ENCODE measurements at places on chromosomes 13 and 19. TPM values are rescaled to one million over a fixed set of nuclear protein-coding genes. Genes with fewer than 3 reads are reported as not detected.

The TEX26 gene
- not detected for total RNA-seq

The FXYD7 gene
- total RNA-seq: 5.3 TPM

DNA sequence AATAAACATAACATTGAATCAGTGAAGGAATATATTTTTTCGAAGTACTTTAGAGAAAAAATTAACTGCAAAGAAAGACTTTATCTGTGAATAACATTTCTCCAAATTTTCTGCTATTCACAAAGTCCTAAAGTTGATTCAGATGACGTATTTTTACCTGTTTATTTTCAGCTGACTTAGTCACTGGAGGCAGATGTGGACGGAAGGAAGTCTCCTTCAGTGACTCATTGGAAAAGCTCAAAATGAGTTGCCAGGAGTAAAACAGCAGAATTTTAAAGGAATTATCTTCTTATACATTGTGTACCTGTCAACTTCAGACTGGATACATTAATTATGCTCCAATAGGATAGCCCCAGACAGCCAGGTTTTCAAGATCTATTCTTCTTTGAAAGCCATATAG lies 679.3 kb upstream of the GPC6 start:
- no peak for DNase-seq

The TSSK6 gene
- 6.5 TPM for total RNA-seq

- H3K4me3 ChIP-seq: no peak overlapping the region
- H3K27me3 ChIP-seq: peaks cover 3% of the 10 kb centered on the region
- H3K27ac ChIP-seq: peak overlapping the region; percentile 70
- peaks cover 7% of the 10 kb centered on the region for H3K36me3 ChIP-seq
Measured at GRCh38 chr19:2287585-2288337, 5.8 kb upstream of the PEAK3 start.

- no peaks in the 10 kb centered on the region for H3K36me3 ChIP-seq
- H3K4me3 ChIP-seq: no peak overlapping the region
- no peak for DNase-seq
- H3K27me3 ChIP-seq: peaks cover 6% of the 10 kb centered on the region
- H3K27ac ChIP-seq: no peak overlapping the region
Measured at GRCh38 chr19:33562636-33563035, 41.0 kb upstream of the PEPD start.

DNA sequence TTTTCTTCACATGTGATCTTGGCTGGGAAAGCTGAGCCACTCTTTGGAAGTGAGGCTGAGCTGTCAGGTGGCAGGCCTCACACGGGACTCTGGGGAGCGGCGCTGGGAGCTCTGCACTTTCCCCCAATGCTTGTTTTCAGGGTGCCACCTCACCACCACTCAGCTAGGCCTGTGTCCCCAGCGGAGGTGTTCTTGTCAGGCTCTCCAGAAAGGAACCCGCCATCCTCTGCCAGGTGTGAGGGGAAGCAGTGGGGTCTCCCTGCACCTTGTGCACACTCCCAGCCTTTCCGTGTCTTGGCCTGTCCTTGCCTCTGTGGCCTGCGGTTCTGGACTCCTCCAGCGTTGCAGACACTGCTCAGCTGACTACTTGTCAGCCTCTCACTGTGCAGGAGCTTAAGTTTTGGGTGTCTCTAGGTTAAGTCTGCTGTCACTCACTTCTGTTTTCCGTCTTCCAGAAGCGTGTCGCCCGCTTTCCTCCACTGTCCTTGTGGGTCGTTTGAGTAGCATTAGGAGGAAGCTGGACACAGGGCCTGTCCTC lies 51.9 kb downstream of the GGACT start:
- peaks cover 11% of the 10 kb centered on the region for H3K4me1 ChIP-seq
- DNase-seq: no peak
- no peaks in the 10 kb centered on the region for H3K27me3 ChIP-seq
- H3K36me3 ChIP-seq: peaks cover 2% of the 10 kb centered on the region
- no peak overlapping the region for H3K4me3 ChIP-seq
- H3K27ac ChIP-seq: no peak overlapping the region

DNA sequence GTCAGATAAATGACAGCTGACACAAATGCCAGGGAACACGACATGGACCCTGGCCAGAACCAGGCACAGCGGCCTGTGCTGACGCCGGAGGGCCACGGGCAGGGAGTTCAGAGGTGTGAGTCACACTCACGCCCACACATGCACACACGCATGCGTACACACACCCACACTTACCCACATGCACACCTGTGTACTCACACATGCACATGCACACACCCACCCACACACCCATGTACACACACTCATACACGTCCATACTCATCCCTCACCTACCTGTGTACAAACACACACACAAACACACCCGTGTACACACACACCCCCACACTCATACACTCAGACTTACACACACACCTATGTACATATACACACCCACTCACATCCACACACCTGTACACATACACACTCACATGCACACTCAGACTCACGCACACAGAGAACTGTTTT lies 40.4 kb downstream of the MLLT1 start:
- no peak for DNase-seq
- H3K36me3 ChIP-seq: peaks cover 3% of the 10 kb centered on the region
- no peaks in the 10 kb centered on the region for H3K27me3 ChIP-seq
- peaks cover 22% of the 10 kb centered on the region for H3K4me1 ChIP-seq
- H3K27ac ChIP-seq: no peak overlapping the region

GRCh38 chr13:98035373-98035772 lies 81.9 kb downstream of the IPO5 start:
- H3K27me3 ChIP-seq: peaks cover 2% of the 10 kb centered on the region
- H3K36me3 ChIP-seq: no peaks in the 10 kb centered on the region
- no peak for DNase-seq
- H3K4me1 ChIP-seq: no peaks in the 10 kb centered on the region
- H3K4me3 ChIP-seq: no peak overlapping the region

DNA sequence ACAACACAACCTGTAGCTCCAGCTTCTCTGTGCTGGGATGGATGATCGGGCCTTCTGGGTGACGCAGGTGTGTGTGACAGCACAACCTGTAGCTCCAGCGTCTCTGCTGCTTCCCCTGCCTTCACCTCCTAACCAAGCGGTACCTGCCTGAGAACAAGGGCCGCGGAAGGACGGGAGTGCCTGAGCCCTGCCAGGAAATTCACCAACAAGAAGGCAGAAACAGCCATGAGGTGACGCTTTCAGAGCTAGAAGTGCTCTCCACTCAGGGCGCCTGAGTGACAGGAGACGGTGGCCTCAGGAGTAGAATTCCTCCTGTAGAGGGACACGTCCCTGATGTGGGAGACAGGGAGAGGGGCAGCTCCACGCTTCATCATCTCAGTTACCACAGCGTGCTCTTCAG lies 17.4 kb downstream of the ZNF331 start:
- no peak for DNase-seq
- peaks cover 34% of the 10 kb centered on the region for H3K36me3 ChIP-seq
- H3K4me1 ChIP-seq: peaks cover 3% of the 10 kb centered on the region
- H3K27ac ChIP-seq: peak overlapping the region; percentile 93
- H3K27me3 ChIP-seq: no peaks in the 10 kb centered on the region
- H3K4me3 ChIP-seq: peak overlapping the region; percentile 90

The ZNF761 gene
- total RNA-seq: 14.5 TPM

DNA sequence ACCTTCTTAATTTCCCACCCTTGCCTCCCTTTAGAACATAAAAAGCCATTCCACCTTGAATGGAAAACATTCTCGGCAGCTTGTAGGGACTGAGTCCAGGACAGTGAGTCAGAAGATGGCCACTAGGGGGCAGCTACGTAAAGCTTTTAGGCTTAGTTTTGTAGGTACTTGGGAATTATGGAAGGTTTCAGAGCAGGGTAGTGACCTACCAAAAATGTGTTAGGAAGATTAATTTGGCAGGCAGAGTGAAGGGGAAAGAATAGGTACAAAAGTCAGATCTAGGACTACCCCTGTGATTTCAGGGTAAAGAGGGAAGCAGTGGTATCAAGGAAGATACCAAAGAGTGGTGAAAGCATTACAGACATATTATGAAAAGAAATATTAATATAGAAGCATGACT lies 198.4 kb downstream of the NDFIP2 start:
- H3K4me3 ChIP-seq: no peak overlapping the region
- peaks cover 7% of the 10 kb centered on the region for H3K27me3 ChIP-seq
- no peak for DNase-seq
- no peaks in the 10 kb centered on the region for H3K4me1 ChIP-seq
- no peaks in the 10 kb centered on the region for H3K36me3 ChIP-seq
- no peak overlapping the region for H3K27ac ChIP-seq

DNA sequence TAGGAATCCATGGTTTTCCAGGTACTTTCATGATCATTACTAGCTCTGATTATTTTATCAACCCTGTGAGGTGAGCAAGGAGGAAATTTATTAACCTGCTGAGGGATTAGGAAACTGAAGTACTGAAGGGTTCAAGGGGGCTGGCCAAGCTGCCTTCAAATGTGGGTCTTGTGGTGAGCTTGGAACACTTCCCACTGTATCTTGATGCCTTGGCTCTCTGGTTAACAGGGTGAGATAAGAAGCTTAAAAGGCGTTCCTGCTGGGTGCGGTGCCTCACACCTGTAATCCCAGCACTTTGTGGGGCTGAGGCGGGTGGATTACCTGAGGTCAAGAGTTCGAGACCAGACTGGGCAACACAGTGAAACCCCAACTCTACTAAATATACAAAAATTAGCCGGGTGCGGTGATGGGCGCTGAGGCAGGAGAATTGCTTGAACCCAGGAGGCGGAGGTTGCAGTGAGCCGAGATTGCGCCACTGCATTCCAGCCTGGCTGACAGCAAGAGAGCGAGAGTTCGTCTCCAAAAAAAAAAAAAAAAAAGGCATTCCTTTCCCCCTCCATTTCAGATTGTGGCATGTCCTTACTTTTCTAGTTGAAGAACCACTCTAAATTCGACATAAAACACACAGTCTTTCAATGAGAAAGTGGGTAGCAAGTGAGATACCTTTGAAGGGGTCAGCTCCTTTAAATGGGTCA lies 70.2 kb downstream of the KLF2 start:
- H3K4me1 ChIP-seq: peaks cover 4% of the 10 kb centered on the region
- H3K27ac ChIP-seq: no peak overlapping the region
- DNase-seq: no peak
- no peaks in the 10 kb centered on the region for H3K27me3 ChIP-seq

DNA sequence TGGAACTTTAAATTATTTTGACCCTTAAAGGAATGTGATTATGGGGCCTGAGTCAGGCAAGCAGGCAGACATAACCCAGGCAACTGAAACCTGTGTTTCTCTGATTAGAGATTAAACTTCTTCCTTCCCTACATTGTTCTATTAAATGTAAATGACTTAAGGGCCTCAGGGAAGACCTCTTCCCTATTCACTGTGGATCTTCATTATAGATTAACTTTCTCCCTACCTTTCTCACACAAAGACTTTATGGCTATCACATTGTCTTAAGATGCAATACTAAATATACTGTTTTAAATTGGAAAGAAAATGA lies 8.8 kb upstream of the METTL21C start:
- no peak overlapping the region for H3K4me3 ChIP-seq
- no peaks in the 10 kb centered on the region for H3K4me1 ChIP-seq
- no peak overlapping the region for H3K27ac ChIP-seq
- H3K27me3 ChIP-seq: peaks cover 17% of the 10 kb centered on the region
- H3K36me3 ChIP-seq: no peaks in the 10 kb centered on the region

DNA sequence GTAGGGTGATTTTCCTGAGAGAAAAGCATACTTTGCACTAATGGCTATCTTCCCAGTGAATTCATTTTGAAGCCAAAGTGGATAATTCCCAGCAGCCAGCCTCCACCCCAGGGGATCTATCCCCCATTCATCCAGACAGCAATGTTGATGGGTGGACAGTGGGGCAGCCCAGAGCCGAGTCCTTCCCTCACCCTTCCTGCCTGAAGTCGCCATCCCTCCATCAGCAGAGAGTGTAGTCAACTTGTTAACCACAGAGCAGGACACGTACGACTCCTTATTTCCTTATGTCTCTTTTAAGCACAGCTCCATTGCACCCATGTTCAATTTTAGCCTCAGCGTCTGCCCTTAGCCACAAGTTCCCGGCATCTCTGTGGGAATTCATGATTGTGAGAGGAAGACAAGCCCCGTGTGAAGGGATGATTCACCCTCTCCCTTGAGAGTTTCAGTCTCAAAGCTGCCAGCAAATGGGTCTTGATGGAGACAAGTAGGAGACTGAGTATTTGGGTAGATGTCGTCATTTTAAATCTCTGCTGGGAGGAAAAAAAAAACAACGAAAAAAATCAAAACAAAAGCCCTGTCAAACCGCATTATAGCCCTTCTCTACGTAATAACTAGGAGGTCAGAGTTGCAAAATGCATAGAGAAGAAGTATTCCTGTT lies 58.3 kb upstream of the MEDAG start:
- no peaks in the 10 kb centered on the region for H3K36me3 ChIP-seq
- DNase-seq: no peak
- no peak overlapping the region for H3K27ac ChIP-seq
- peaks cover 8% of the 10 kb centered on the region for H3K4me1 ChIP-seq

- H3K27me3 ChIP-seq: peaks cover 15% of the 10 kb centered on the region
- H3K4me3 ChIP-seq: peak overlapping the region; percentile 81
- peak overlapping the region; percentile 54 for H3K27ac ChIP-seq
- peaks cover 8% of the 10 kb centered on the region for H3K4me1 ChIP-seq
- DNase-seq: peak; percentile 72
Measured at GRCh38 chr19:49133621-49134454, 14.5 kb downstream of the PPFIA3 start.

DNA sequence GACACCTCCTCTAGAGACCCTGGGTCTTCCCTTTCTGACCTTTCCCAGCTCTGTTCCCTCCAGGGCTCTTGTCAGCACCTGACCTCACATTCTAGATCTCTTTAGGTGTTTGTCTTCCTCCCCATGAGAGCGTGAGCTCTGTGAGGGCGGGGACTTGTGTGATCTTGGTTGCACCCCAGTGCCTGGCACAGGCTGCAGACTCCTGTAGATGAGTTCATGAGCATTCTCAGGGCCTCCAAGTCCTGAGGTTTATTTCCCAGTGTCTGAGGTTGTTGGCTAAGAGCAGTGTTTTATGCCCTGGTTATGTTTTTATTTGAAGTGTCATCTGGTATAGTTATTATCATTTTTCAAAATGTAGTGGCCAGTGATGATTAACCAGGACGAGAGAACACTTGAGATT lies 596 bp downstream of the CEACAM4 start:
- peaks cover 13% of the 10 kb centered on the region for H3K27me3 ChIP-seq
- no peak for DNase-seq
- H3K36me3 ChIP-seq: no peaks in the 10 kb centered on the region
- H3K4me3 ChIP-seq: no peak overlapping the region
- no peaks in the 10 kb centered on the region for H3K4me1 ChIP-seq

DNA sequence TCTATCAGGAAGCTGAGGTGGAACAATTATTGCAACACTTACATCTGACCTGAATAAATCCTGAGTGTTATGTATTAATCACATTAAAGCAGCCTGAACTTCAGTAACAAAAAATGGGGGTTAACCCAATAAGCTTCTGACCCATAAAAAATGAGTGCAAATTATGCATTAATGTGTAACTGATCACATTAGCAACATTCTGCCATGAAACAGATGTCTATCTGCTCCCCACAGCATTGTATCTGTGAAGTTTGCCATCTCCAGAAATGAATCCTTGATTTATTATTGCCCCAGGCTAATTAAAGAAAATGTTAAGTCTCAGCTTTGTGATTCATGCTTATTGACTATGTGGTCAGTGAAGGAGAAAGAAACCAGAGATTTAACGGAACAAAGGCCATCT lies 304.9 kb downstream of the PCDH20 start:
- DNase-seq: no peak
- H3K27ac ChIP-seq: no peak overlapping the region
- no peaks in the 10 kb centered on the region for H3K27me3 ChIP-seq
- no peak overlapping the region for H3K4me3 ChIP-seq
- no peaks in the 10 kb centered on the region for H3K36me3 ChIP-seq

The PCDH9 gene
- total RNA-seq: 0.17 TPM

GRCh38 chr13:112783135-112783977 lies 93.5 kb downstream of the ATP11A start:
- no peak for DNase-seq
- no peak overlapping the region for H3K4me3 ChIP-seq
- peaks cover 2% of the 10 kb centered on the region for H3K4me1 ChIP-seq
- peaks cover 7% of the 10 kb centered on the region for H3K36me3 ChIP-seq
- H3K27ac ChIP-seq: no peak overlapping the region

Data from activated naive CD8-positive, alpha-beta T cell treated with anti-CD3 and anti-CD28 coated beads, Interleukin-2, amount 10 ng/mL, durations not matched to agents 7 days and 5 days (primary cell).